Esophagus (tissue), 2 donors: ENCODE measurements at places on chromosomes 1 and 21. TPM values are rescaled to one million over a fixed set of nuclear protein-coding genes. Genes with fewer than 3 reads are reported as not detected.

Gene INTS3
- 16.4 TPM for polyA plus RNA-seq

Gene GPR25
- polyA plus RNA-seq = 0.55 TPM

Gene MFAP2
- polyA plus RNA-seq = 1.9 TPM

Gene CLDN19
- 0.04 TPM for polyA plus RNA-seq

Gene NPL
- polyA plus RNA-seq = 5.5 TPM

Gene MTARC2
- polyA plus RNA-seq = 5.0 TPM

Gene CD1B
- polyA plus RNA-seq = not detected

Gene VHLL
- polyA plus RNA-seq = not detected

Gene AK5
- polyA plus RNA-seq = 0.16 TPM

Gene HSPA13
- polyA plus RNA-seq = 3.8 TPM

Gene MX2
- 4.2 TPM for polyA plus RNA-seq

Gene CSF3R
- polyA plus RNA-seq = 1.00 TPM

Gene TMEM200B
- 2.1 TPM for polyA plus RNA-seq

Gene FAM76A
- 4.2 TPM for polyA plus RNA-seq

Gene RNU1-4
- not detected for polyA plus RNA-seq

Gene WDR47
- polyA plus RNA-seq = 6.4 TPM

Gene FAM177B
- 0.26 TPM for polyA plus RNA-seq

Gene FAM151A
- polyA plus RNA-seq = 0.26 TPM

Gene VCAM1
- 0.68 TPM for polyA plus RNA-seq

Gene CD160
- polyA plus RNA-seq = 0.05 TPM

Gene DNM3
- 0.53 TPM for polyA plus RNA-seq

Gene ZBED6
- 1.8 TPM for polyA plus RNA-seq

Gene GJA9
- 0.32 TPM for polyA plus RNA-seq

Gene BRDT
- not detected for polyA plus RNA-seq

Gene TNNI3K
- polyA plus RNA-seq = 0.35 TPM

Gene CR2
- polyA plus RNA-seq = 0.06 TPM

Gene HLX
- polyA plus RNA-seq = 1.4 TPM

Gene SERINC2
- polyA plus RNA-seq = 119 TPM

Gene OR2L8
- not detected for polyA plus RNA-seq

Gene A3GALT2
- not detected for polyA plus RNA-seq

Gene CNTN2
- 0.02 TPM for polyA plus RNA-seq

Gene PER3
- polyA plus RNA-seq = 11.8 TPM
